Regular cardiac myocyte (primary cell): ENCODE measurements at places on chromosomes 6 and 20. TPM values are rescaled to one million over a fixed set of nuclear protein-coding genes. Genes with fewer than 3 reads are reported as not detected.

Gene EPHA7
- 0.28 and 1.3 TPM in 2 replicates for total RNA-seq

Gene PERP
- 14.2 and 21.7 TPM in 2 replicates for total RNA-seq

Gene TPX2
- 17.5 and 86.1 TPM in 2 replicates for total RNA-seq

Gene C2
- total RNA-seq = 0.38 and 6.8 TPM in 2 replicates

Gene SLC32A1
- under 0.01 TPM in 1 of 2 replicates, not detected in the other for total RNA-seq

Gene CASS4
- total RNA-seq = 0.28 and 2.9 TPM in 2 replicates

Gene DTNBP1
- total RNA-seq = 3.7 and 8.1 TPM in 2 replicates

Gene E2F3
- 3.4 and 8.1 TPM in 2 replicates for total RNA-seq

Gene ID1
- 84.8 and 458 TPM in 2 replicates for total RNA-seq

Gene NRSN1
- not detected in 2 replicates for total RNA-seq

Gene BCAS4
- 15.8 and 19.6 TPM in 2 replicates for total RNA-seq

Gene DDX39B
- total RNA-seq = 156 and 555 TPM in 2 replicates

Gene CRISP3
- not detected in 2 replicates for total RNA-seq

Gene FGD2
- total RNA-seq = not detected in 2 replicates

Gene OR2B6
- total RNA-seq = not detected in 2 replicates

Gene SNPH
- total RNA-seq = 12.7 and 13.6 TPM in 2 replicates
